T-cell (primary cell): ENCODE measurements at places on chromosomes 7 and 10. TPM values are rescaled to one million over a fixed set of nuclear protein-coding genes. Genes with fewer than 3 reads are reported as not detected.

The DNAJC12 gene
- total RNA-seq, result not detected

The UFSP1 gene
- 7.8 TPM for total RNA-seq

The UTF1 gene
- not detected for total RNA-seq

The CRHR2 gene
- total RNA-seq, result not detected

GRCh38 chr7:2122651-2123050 is 110.1 kb downstream of the MAD1L1 start:
- H3K4me1 ChIP-seq, result peaks cover 40% of the 10 kb centered on the region
- H3K36me3 ChIP-seq, result no peaks in the 10 kb centered on the region

DNA sequence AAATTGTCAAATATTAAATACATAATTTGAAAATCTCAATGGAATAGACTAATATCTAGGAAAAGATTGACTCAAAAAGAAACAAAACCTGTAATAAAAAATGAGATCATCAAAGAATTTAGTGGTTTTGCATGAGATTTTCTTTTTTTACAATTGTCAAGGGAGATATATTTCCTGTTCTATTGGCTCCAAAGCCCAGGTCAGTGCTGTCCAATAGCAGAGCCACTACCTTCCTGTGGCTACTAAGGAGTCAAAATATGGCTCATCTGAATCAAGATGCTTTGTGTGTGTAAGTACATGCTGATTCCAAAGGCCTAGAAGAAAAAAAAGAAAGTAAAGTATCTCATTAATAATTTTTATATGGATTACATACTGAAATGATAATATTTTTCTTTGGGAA is 191.9 kb downstream of the C7orf25 start:
- no peaks in the 10 kb centered on the region for H3K36me3 ChIP-seq
- no peaks in the 10 kb centered on the region for H3K27me3 ChIP-seq
- H3K27ac ChIP-seq, result no peak overlapping the region
- H3K4me3 ChIP-seq, result no peak overlapping the region
- no peak for DNase-seq
- H3K4me1 ChIP-seq, result no peaks in the 10 kb centered on the region

DNA sequence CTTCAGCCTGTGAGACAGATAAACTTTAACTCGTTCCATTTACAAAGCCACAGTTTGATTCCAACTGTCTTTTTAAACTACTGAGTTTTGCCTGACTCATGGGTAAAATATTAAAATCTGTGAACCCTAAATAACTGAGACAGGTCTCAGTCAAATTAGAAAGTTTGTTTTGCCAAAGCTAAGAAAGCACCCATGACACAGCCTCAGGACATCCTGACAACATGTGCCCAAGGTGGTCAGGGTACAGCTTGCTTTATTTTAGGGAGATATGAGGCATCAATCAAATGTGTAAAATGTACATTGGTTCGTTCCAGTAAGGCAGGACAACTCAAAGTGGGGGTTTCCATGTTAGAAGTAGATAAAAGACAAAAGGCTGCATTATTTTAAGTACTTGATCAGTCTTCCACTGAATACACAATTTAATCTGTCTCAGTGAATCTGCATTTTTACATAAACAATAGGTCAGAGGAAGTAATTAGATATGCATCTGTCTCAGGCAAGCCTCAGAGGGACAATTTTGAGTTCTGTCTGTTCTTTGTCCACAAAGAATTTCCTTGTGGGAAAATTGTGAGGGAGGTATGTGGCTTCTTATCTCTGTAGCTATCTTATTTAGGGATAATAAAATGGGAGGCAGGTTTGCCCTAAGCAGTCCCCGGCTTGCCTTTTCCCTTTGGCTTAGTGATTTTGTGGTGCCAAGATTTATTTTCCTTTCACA is 11.0 kb upstream of the PIP start:
- H3K4me3 ChIP-seq, result no peak overlapping the region
- H3K27ac ChIP-seq, result no peak overlapping the region
- no peaks in the 10 kb centered on the region for H3K36me3 ChIP-seq
- no peaks in the 10 kb centered on the region for H3K27me3 ChIP-seq
- no peak for DNase-seq

GRCh38 chr10:17756557-17757217 is 4.7 kb downstream of the TMEM236 start:
- no peak overlapping the region for H3K4me3 ChIP-seq
- no peaks in the 10 kb centered on the region for H3K36me3 ChIP-seq
- DNase-seq, result no peak
- no peaks in the 10 kb centered on the region for H3K4me1 ChIP-seq
- no peak overlapping the region for H3K27ac ChIP-seq
